Right cardiac atrium (tissue), 5 donors: ENCODE measurements at places on chromosomes 5 and 9. TPM values are rescaled to one million over a fixed set of nuclear protein-coding genes. Genes with fewer than 3 reads are reported as not detected.

DNA sequence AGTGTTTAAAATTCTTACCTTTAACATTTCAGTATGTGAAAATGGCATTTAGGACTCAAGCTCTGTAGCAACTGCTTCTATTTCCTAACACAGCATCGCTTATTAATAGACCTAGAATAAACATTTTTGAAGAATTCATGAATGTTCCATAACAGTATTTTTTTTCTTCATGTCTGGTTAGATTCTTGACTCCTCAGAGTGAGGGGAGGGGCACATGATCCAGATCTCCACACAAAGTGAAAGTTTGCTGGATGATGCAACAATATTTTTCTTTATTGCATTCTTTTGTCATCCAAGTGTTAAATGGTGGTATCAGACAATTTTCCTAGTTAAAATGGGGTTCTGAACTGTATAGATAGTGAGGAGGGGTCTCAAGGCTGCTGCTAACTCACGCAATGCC lies 130.8 kb upstream of the MAN2A1 start:
- DNase-seq: no peak

DNA sequence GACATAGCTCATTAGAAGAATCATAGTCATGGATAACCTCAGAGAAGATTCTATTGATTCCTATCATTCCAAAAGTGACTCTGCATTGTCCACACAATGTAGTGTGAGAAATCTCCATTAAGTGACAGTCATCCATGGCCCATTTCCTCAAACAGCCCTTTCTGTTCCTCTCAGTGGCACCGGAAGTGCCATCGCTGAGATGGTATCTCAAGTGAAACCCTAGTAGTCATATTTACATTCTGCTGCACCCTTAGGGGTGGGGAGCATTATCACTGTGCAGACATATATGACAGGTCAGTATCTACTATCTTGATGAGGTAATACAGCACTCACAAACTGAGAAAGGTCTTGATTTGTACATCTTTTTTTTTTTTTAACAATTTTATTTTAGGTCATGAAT lies 55.4 kb upstream of the MIER3 start:
- no peak for DNase-seq

TLE4 gene
- 20.1 TPM for total RNA-seq

GRCh38 chr5:176578391-176578808 lies 29.3 kb downstream of the CDHR2 start:
- no peak for DNase-seq

GRCh38 chr9:131873891-131874440 lies 134.1 kb upstream of the RAPGEF1 start:
- no peak for DNase-seq

CD74 gene
- 252 TPM for total RNA-seq

DNA sequence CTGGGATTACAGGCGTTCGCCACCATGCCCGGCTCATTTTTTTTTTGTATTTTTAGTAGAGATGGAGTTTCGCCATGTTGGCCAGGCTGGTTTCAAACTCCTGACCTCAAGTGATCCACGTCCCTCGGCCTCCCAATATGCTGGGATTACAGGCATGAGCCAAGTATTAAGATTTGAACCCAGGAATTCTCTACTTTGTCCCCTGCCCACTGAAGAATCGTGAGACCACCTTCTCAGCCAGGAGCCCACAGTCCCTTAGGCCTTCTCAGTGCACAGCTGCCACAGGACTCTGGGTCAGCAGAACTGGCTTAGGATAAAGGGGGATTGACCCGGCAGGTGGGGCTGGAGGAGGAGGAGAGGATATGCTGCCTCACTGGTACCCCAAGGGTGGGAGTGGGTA lies 13.4 kb downstream of the OLFML2A start:
- no peak for DNase-seq

- DNase-seq: no peak
Measured at GRCh38 chr5:69010476-69010875, 83.3 kb upstream of the SLC30A5 start.

GRCh38 chr9:6909181-6909580 lies 151.4 kb downstream of the KDM4C start:
- DNase-seq: no peak

DNA sequence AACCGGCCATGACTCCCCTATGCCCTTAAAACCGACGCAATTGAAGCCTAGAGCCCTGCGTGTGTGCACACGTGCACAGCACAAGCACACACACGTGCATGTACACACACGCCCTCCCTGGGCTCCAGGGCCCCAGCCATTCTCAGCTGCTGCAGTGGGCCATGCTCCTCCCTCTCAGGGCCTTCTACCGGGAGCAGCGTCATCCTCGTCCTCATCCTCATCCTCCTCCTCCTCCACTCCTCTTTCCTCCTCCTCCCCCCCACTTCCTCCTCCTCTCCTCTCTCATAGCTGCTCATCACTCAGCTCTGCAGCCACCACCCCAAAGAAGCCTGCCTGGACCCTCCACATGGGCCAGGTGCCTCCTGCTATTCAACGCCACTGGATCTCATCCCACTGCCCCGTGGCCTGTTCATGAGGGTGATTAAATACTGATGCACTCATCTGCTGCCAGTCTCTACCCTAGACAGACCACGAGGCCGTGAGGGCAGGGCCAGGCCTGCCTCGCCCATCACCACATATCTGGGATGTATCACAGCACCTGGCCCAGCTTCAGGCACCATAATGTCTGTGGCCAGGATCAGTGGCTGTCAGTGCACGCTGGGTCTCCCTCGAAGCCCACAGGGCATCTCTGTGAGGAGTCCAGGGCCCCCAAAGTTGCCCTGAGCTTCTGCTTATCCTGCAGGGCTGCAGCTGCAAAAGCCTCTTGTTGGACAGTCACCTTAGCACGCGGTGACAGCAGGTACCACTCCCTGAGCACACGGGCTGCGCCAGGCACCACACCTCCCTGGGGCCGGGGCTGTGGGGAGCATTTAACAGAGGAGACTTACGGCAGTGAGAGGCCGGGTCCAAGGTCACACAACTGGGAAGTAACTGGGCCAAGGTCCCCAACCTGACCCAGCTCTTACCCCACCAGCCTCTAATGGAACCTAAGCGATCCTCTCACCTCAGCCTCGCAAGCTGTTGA lies 9.8 kb downstream of the FAM78A start:
- peak; percentile 36 for DNase-seq

DNA sequence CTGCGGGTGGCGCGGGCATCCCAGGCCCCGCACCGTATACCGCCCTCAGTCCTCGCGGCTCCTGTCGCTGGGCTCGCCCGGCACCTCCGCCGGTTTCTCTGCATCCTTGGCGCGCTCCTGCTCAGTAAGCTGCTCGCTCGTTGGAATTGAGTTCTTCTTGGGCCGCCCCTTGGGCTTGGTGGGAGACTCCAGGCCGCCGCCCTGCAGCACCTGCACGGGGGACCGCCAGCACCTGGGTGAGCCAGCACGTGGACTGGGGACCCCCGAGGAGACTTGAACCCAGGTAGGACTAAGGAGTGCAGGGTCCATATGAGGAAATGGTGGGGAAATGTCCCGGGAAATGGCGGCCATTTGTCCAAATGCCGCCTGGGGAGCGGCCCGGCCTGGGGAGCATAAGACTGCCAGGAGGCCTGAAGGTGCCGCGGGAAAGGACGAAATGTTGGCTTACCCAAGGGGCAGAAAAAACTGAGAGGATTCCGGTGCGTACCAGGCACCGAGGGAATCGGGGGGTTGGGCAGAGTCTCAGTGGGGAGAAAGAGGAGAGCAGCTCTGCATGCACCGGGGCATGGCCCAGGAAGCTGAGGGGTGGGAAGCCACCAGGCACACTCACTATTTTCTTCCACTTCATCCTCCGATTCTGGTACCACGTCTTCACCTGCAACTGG lies 2.9 kb downstream of the BARX1 start:
- DNase-seq: no peak

HINT1 gene
- 152 TPM for total RNA-seq

DNA sequence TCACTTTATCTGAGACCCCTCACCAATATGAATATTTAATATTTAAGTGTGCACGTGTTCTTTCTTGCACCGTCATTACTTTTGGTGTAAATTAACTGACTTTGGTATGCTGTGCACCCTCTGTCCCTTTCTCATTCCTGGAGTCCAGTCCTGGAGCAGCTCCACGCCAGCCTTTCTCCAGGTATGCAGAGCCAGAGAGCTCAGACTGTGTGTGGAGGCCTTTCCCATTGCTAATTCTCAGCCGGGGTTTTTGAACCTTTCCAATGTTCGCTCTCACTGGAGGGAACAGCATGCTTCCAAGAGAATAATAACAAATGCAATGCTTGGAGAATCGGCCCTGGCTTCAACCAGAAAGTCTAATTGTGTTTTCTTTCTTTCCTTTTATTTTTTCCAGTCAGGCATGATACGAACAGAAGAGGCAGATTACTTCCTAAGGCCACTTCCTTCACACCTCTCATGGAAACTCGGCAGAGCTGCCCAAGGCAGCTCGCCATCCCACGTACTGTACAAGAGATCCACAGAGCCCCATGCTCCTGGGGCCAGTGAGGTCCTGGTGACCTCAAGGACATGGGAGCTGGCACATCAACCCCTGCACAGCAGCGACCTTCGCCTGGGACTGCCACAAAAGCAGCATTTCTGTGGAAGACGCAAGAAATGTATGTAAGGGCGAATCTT lies 41.7 kb downstream of the ADAMTS16 start:
- DNase-seq: no peak

PPIP5K2 gene
- 37.0 TPM for total RNA-seq

DNA sequence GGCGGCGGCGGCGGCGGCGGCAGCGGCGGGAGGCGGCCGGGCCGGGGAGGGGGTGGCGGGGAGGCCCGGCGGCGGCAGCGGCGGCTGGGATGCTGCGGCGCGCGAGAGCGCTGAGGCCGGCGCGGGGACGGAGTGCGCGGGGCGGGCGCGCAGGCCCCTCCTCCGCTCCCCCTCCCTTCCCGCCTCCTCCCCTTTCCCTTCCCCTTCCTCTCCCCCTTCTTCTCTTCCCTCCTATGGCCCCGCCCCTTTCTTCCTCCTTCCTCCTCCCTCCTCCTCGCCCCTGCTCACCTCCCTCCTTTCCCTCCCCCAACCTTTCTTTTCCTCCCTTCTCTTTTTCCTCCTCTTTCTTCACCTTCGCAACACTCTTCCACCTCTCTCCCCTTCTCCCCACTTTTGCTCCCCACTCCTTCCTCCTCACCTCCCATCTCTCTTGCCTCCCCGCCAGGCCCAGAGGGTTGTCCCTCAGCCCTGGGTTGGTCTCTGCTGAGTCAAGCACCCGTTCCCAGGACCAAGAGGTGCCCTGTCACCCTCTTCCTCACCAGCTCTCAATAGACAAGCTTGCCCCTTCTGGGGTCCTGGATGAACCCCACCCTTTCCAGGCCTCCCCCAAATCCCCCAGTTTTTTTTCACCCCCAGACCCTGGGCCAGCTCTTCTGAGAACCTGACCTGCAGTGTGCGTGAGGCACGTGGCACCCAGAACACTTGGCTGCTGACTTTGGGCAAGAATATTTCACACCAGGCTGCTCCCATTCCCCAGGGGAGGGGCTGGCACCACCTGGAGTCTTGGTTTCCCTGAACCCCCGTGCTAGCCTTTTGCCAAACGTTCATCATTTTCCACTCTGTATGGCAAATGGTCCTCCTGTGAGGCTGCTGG lies at the start of gene SEMA4D:
Gene SEMA4D, minus strand, starts transcription at position 136 of the 874 bp plus-strand sequence. CDS start 92,657 bp downstream, outside the sequence.
- peak; percentile 88 for DNase-seq

- DNase-seq: no peak
Measured at GRCh38 chr5:123157791-123158581, 68.9 kb downstream of the PRDM6 start.

DNA sequence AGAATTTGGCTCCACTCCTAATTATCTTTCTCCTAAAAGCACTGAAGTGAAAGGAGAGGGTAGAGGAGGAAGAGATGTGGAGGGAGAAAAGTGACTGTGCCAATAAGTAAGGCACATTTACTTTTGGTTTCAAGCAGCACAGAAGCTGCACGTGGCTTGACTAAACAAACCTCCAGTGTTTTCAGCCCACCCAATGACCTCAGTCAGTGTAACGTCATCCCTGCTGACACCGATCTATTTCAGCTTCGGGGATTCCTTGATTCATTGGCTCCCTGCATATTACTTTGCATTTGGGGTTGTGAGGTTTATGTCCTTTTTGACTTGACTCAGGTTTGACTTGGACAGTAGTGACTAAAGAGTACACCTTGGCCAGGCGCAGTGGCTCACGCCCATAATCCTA lies 35.6 kb upstream of the NIM1K start:
- DNase-seq: no peak

DNA sequence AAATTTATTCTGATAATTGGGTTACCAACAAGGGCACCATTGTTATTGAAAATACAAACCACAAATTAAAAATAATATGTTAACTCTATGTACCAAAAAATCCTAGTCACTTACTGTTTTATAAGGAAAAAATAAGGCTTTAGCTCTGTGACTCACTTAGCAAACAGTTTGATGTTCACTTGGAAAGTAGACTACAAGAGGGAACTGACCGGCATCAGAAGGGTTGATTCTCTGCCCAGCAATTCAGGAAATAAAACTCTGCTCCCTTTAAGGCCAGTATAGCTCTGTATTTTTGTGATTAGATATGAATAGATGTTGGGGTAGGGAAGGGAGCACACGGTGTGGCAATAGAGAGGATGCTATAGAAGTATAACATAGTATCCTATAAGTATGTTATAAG lies 671.3 kb downstream of the LRRC70 start:
- no peak for DNase-seq

EEIG1 gene
- 23.1 TPM for total RNA-seq

DNA sequence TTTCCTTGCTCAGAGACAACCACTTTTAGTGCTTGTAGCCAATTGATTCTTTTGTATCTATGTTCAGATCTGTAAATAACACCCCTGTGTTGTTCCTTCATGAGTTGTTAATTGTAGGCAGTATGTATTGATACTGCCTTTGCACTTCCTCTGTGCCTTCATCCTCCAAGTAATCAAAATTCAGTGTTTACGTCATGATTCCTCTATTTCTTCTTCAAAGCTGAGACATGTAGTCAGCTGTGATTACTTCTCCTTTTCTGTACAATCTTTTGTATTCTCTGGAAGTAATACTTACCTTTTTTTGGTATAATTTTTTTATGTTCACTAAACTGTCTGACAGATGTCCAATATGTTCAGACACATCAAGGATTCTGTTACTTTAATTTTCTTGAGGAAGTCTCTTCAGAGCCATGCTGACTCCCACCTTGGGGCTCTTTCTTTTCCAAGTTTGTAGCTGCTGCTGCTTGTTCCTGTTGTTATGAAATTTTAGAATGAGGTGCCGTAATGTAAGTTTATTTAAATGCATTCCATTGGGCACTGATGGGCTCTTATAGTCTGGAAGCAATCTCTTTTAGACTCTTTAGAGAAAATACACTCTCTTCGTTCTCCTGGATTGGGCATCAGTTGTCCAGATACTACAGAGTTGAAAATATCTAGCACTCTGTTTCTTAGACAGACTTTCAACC lies 30.5 kb upstream of the LRRC70 start:
- DNase-seq: no peak

DNA sequence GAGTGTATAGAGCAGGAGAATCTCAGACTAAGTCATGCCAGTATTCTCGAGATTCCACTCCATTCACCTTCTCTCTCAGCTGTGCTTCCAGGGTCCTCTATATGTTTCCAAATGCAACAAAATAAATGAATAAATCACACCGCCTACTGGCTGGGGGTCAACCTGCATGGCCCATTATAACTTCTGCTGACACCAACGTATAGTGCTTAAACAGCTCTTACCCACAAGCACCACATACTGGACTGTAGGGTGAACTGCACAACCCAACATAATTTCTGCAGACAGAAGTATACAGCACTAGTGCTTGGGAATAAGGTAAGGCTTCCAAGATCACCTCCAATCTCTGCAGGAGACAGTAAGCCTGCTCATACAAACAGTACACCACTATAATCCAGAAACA lies 33.1 kb upstream of the HTR4 start:
- DNase-seq: no peak

CDH12 gene
- not detected for total RNA-seq
